ENCODE measurements at places on chromosomes 12 and 14.

GRCh38 chr14:72779679-72780078, 114.2 kb downstream of the DPF3 start:
- DNase-seq = no peak

DNA sequence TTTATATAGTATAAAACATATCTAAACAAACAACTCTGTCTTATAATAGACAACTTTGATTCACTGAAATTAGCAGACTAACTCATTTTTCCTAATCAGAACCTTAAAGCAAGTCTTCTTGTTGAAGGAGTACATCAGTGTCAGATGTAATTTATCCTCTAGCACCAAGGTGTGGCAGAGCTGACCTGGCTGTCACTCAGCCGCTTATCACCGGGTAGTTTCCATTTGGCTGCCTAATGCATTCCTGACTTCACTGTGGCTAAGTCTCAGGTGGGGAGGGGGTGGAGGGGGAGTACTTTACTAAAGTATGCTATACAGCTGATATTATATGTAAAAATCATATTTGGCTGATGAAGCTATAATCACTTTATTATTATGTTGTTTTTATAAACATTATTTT, 339.9 kb upstream of the RGS6 start:
- no peak for DNase-seq

DNA sequence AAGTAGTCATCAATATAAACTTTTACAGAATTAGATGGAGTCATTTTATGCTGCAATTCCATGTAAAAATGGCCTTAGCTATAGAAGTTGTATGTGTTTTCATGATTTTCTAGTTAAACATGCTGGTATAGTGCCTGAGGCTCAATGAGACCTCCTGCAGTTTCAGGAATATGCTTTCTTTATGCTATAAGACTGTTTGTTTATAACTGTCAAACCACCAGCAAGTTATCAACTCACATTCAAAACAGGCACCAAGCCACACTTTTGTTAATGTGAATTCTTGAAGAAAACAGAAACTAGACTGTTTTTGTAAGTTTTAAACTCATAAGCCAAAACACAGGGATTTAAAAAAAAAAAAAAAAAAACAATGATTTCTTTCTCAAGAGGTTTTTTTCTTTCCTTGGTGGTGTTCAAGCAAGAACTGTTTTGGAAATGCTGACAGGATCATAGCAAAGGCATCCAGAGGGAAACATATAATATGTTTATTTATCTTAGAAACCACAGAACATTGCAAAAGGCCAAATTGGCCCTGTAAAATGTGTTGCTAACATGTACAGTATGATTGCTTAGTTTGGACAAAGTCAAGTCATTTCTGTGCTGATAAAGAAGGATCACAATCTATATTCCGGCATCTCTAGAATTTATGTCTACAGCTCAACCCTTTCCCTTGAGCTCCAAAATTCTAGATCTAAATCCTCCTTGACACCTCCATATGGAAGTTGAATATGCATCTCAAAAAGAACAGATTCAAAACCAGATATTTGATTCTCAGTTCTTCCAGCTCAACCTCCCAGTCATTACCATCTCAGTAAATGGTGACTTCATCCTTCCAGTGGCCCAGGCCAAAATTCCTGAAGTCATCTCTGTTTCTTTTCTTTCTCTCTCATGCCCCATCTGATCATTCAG, 29.0 kb upstream of the LUM start:
- peak; percentile 47 for DNase-seq

DNA sequence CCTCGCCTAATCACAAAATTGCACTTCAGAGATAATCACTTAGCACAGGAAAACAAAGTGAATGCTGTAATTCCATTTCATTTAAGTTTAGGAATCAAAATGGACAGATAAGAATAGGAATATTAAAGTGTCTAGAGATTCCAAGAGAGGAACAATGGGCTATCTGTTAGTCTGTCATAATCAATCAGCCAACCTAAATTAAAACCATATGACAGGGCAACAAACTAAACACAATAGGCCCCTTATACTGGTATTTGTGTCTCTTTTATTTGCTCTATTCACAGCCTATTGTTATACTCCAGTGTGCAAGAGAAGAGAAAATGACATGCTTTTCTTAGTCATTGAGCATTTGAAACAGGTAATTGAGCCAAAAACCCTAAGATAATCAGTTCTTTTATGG, 259.4 kb downstream of the PRKD1 start:
- DNase-seq = peak; percentile 86

DNA sequence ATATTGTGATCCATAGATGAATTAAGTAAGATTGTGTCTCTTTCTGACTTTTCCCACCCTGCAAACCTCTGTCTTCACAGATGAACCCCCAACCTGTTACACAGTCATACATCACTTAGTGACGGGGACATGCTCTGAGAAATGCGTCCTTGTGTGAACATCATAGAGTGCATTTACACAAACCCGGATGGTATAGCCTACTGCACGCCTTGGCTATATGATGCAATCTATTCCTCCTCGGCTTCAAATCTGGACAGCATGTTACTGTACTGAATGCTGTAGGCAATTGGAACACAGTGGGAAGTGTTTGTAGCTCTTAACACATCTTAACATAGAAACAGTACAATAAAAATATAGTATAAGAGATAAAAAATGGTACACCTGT, 7.4 kb upstream of the TESPA1 start:
- no peak for DNase-seq

DNA sequence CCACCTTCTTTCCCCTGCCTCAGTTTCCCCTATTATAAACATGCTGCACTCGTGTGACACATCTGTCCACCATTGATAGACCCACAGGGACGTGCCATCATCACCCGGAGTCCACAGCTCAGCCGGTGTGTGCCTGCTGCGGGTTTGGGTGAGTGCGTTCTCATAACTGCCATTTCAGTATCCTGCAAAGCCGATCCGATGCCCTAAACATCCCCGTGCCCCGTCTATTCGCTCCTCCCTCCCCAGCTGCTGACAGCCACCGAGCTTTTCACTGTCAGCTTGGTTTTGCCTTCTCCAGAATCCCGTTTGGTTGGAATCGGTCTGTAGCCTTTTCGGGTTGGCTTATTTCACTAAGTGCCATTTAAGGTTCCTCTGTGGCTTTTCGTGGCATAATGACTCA, 3.9 kb downstream of the LRCOL1 start:
- no peak for DNase-seq

- peak; percentile 55 for DNase-seq
These were observed 53.8 kb upstream of the GSC start for GRCh38 chr14:94823556-94824341.

DNA sequence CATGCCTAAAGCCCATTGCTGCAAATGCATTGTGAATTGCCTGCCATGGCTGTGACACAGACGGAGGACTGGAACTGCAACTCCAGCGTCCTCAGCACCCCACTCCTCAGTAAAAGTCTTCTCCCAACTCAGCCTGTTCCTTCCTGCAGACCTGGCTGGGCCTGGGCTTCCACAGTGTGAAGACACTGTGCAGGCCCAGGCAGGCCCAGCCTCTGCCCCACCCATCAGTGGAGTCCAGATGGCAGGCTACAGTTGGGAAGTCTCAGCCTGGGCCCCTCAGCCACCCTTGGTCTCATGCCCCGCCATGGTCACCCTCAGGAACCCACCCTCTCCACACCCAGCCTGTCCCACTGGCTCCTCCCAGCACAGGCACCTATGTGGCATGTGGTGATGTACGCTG, 22.0 kb downstream of the VSX2 start:
- DNase-seq = no peak

DNA sequence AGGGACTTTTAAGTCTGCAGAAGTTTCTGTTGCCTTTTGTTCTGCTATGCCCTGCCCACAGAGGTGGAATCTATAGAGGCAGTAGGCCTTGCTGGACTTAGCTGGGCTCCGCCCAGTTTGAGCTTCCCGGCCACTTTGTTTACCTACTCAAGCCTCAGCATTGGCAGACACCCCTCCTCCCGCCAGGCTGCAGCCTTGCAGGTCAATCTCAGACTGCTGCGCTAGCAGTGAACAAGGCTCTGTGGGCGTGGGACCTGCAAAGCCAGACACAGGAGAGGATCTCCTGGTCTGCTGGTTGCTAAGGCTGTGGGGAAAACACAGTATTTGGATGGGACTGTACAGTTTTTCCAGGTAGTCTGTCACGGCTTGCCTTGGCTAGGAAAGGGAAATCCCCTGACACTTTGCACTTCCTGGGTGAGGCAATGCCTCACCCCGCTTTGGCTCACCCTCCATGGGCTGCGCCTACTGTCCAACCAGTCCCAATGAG, 43.7 kb downstream of the CCDC59 start:
- no peak for DNase-seq

DNA sequence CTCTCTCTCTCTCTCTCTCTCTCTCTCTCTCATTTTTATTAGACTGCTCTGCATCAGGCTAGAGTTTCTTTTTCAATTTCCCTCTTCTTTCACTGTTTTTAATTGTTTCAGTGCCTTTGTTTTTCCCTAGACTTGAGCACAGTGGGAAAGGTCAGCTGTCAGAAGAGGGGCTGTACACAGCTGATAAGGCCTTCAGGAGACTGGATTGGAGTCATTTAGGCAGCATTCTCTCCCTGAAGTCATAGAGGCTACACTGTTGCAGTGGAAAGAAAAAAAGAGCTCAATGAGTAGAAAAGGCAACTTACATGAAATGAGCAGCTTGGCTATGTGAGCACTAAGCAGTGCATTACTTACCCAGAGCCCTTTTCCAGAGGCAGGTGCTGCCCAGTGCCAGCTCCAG, 456.9 kb downstream of the NRXN3 start:
- DNase-seq = no peak

GRCh38 chr12:2801044-2801783, 6.4 kb downstream of the FKBP4 start:
- DNase-seq = no peak

GRCh38 chr12:78898416-78898815, 33.8 kb downstream of the SYT1 start:
- no peak for DNase-seq

DNA sequence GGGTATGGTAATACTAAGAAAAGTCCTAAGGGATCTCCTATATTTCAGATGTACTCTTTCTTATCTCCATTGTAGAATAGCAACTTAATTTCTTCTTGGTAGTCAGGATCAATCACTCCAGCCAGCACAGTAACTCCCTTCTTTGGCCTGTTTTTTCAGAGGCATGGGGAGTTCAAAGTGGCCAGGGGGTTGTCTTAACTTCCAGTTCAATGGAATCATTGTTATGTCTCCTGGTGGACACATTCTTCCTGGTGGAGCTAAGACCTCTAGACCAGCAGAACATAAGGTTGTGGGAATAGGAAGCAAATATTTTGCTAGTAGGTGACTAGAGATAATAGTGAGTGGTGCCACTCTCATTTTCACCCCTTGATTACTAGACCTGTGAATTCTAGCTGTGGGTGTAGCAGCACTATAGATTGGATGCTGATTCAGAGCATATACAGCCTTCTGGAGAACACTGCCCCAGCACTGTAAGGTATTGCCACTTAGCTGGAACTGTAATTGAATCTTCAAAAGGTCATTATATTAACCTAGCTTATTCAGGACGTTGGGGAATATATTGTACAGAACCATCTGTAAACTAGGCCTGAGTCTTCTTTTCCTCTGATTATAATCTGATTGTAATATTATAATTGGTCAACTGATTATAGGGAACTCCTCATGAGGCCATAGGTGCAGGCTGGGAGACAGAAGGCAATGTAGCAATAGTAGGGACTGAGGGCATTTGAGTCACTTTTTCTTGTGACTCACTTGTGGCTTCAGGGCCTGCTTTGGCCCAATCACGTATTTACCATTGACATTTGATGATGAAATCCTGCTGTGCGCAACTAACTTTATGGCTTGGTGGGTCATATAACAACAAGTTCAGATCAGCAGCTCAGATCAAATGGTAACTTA, 60.2 kb upstream of the ATP2B1 start:
- peak; percentile 60 for DNase-seq

DNA sequence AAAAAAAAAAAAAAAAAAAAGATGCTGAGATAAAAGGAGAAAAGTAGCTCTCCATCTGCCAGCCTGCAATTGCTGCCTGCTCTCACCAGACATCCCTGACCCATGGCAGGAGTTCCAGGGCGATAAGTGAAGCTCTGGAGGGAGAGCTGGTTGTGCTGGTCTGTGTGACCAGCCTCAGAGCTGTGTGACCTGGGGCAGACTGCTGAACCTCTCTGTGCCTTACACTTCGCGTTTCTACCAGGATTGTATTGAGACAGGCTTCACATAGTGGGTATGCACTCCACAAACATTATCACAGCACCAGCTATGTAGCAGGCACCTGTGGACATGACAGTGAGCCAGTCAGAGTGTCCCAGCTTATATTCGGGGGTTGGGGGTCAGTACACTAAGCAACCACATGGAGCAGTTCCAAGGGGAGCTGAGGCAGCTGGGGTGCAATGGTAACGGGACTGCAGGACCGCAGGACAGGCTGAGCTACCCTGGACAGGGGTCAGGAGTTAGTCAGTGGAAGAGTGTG, 57.5 kb downstream of the RBM19 start:
- no peak for DNase-seq

DNA sequence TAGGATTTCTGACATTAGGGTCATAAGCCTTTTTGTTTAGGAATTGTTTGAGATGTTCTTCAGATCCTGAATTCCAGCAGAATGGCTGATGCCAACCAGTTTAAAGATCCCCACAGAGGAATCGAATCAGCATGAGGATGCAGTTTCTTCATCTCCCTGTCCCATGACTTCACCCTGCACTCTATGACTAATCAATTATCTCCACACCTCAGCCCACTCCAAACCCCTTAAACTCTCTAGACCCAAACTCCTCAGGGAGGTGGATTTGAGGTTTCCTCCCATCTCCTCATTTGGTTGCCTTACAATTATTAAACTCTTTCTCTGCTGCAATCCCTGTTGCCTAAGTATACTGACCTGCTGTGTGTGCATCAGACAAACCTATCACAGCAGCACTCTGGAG, 86.5 kb upstream of the CRY1 start:
- DNase-seq = no peak

GRCh38 chr12:45745861-45746277, 16.4 kb downstream of the ARID2 start:
- peak; percentile 55 for DNase-seq

DNA sequence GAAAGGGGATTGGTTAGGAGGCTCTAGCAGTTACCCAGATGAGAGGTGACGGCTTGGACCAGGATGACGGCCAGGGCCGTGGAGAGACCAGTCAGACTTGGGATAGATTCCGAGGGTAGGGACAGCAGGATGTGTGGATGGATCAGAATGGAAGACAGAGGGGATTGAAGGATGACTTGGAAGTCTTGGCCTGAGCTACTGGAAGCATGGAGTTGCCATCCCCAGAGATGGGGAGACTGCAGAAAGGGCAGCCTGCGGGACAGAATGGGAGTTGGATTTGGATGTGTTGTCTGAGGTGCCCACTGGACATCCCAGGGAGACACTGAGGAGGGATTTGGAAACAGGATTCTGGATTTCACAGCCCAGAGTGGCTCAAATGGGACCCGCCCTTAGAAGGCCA, 102.3 kb downstream of the CALM1 start:
- no peak for DNase-seq
